ENCODE measurements at places on chromosomes 5 and 9.

- no peak for DNase-seq
Measured at GRCh38 chr9:93228453-93228852, 44.5 kb downstream of the WNK2 start.

GRCh38 chr9:20490246-20490834 is 132.0 kb downstream of the MLLT3 start:
- DNase-seq: no peak

GRCh38 chr5:155068616-155069100 is 55.1 kb downstream of the KIF4B start:
- no peak for DNase-seq

- no peak for DNase-seq
Measured at GRCh38 chr9:27519466-27520465, 4.3 kb upstream of the IFNK start.

DNA sequence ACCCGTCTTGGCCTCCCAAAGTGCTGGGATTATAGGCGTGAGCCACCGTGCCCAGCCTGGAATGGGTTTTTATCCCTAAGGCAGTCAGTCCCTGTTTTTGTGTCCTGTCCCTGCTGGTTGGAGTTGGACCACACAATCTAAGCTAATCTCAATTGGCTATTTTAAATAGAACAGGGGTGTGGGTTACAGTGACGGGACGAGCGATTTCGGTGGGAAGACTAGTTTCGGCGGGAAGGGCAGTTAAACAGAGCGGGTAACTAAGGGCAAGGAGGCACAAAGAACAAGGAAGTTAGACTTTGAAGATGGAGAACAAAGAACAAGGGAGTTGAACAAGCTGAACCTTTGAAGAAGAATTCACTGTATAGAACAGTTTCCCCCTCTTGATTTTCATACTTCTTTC is 1.4 kb downstream of the GTF3C5 start:
- no peak for DNase-seq

DNA sequence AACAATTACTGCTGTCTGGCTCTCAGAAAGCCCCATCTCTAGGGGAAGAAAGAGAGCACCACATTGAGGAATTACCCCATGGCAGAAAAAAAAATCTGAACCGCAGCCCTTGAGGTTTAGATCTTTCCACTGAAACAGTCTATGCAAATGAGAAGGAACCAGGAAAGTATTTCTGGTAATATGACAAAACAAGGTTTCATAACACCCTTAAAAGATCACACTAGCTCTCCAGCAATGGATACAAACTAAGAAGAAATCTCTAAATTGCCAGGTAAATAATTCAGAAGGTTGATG is 427.1 kb downstream of the PRELID2 start:
- DNase-seq: no peak

DNA sequence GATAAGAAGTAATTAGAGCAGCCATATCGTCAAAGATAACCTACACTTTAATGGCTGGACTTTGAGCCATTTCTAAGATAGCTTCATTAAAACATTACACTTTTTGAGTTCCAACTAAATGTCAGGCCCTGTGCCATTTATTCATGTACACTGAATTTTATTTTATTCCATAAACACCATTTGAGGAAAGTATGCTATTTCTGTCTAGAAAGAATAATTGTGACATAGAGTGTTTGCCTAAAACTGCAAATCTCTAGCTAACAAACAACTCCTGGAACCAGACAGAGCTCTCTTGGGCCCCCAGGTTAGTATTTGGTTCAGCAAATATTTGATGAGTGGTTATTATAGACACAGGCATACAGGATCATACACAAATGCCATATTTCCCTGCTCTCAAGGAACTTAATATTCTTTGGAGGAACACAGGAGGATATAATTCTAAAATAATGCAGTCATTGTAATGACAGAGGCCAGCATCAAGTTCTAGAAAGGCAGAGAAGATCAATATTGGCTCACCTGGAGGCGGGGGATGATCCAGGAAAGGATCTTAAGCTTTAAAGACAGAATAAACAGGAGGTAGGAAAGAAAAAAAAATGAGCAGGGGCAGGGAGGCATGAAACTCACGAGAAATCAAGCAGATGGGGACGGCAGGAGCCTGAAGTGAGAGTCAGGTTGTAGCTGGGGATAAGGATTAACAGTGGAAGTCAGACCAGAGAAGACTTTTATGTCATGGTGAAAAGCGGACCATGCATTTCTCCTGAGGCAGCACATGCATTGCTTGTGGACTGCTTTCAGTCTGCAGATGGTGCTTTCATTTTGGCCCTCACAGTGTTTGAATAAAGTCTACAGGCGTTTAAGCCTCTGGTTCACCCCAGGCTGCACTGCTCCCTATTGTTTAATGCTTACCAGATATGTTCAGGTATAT is 127.7 kb downstream of the GCNT1 start:
- DNase-seq: peak; percentile 57

DNA sequence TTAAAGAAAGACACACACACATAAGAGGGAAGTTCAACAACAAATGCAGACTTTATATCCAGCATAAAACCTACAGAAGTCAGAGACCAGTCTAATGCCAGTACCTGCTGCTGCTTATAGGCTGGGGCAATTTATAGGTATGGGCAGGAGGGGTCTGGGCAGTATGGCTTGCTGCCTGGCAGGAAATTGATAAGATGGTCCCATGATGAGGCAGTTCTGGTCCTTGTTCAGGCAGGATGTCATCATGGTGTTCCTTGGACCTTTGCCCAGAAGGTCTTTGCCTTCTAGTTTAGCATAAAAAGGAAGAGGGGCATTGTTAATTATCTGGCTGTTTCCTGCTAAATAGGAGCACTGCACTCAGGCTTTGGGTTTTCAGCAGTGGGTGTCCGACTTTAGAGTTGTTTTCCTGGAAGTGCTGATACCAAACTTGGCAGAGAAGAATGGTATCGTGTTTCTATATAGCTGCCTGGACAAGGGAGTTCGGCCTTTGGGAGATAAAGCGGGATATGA is 10.4 kb upstream of the PDCD1LG2 start:
- no peak for DNase-seq

- peak; percentile 44 for DNase-seq
Measured at GRCh38 chr5:160390787-160391696, 8.8 kb downstream of the FAM200C start.

GRCh38 chr5:149242339-149242738 is 29.3 kb upstream of the AFAP1L1 start:
- no peak for DNase-seq

DNA sequence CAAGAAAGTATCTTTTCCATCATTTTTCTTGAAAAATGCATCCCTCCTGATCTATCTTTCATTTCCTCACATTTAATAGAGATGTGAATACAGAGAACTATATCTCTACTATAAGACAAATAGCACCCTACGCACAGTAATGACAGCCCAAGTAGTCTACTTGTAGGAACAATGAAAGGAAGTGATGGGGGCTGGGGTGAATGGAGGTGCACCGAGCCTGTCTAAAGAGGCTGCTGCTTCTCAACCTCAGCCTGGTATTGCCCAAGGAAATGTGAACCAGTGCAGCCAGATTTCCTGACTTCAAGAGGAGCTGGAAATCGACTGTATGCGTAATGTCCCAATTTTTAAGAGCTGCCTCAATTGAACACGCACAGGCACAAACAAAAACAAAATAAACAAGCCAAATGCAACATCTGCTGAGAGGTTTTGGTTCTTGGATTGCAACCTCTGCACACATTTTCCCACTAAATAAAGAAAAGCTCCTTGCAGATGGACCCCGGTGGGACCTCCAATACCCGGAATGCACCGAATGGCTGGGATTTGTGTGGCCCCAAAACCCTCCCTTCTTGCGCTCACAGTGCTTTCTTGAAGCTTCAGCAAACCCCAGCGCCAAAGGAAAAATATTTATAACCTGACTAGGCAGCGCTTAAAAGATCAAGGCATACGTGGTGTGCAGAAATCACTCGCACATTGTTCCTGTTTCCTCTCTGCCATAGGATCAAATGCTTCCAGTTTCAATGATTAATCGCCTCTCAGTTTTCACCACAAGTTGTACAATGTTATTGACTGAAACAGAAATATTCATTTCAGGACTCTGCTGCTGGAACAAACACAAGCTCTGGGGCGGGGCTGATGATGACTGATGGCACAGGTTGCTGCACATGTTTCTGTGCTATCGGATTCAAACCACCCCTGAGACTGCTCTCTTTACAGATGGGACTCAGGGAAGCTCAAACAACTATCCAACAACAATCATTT is 68.3 kb downstream of the KCNIP1 start:
- peak; percentile 54 for DNase-seq

GRCh38 chr9:27548055-27548741 is 18.6 kb upstream of the MOB3B start:
- DNase-seq: peak; percentile 73

DNA sequence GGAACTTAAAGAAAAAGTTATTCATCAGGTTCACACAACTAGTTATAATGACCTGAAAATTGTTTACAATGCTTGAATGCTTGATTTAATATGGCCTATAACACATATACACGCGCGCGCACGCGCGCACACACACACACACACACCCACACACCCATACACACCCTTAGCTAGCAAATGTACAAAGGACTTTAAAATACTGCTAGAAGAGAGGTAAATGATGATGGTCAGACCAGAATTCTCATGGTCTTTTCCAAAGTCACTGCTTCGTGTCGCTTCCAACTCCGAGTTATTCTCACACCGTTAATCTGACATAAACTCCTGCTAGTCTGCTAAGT is 5.9 kb downstream of the LSM11 start:
- DNase-seq: no peak

GRCh38 chr5:32771037-32771436 is 59.9 kb downstream of the NPR3 start:
- DNase-seq: no peak

DNA sequence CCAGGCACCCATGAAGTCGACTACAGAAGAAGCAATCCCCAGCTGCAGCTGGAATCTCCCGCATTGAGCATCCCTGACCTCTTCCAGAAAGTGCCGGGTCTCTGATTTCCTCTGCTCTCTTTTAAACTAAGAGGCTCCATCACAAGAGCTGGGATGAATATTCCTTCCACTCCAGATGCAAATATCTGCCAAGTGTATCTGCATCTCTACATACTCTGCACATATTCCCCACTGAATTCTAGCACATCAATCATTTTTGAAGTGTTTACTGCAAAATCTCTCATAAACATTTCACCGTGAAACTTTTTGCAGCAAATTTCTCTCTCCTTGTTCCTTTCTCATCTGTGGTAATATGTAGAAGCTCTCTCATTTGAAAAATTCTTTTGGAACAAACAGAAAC is 161.5 kb downstream of the GABRB2 start:
- DNase-seq: no peak

DNA sequence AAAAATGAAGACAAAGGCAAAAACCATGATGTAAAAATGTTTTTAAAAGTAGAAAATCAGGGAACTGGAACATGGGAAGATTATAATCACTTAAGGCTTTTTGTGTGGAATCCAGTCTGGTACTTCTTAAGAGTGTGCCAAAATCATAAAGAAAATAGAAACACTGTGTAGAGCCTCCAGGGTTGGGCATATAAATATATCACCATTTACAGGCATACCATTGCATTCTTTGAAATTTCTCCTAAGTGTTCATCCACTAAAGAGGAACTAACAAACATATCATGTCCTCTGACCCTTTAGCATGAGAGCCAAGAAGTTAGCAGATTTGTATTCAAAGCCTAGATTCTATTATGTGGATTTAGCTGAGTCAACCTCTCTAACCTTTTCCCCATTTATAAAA is 93.3 kb downstream of the SLF1 start:
- no peak for DNase-seq

DNA sequence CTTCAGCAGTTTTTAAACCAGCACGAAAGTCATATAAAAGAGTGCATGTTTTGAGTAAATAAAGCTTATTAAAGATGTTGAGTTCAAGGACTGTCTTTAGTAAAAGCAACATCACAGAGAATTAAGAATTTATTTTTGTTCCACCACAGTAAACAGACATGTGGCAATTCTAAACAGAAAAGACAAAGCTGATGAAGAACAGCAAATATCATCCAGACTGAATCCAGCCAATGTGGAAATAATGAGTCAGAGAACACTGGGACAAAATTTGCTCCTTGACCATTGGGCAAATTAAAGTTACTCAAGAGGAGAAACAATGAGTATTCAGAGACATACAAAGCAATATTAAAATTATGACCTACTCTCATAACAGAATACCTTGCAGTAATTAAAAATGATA is 28.8 kb downstream of the OR2K2 start:
- DNase-seq: no peak

- DNase-seq: no peak
Measured at GRCh38 chr9:123085916-123086315, 52.4 kb downstream of the GPR21 start.

- no peak for DNase-seq
Measured at GRCh38 chr9:18002718-18003438, 424.0 kb downstream of the SH3GL2 start.

- no peak for DNase-seq
Measured at GRCh38 chr5:134426361-134426760, 14.7 kb upstream of the CDKN2AIPNL start.

GRCh38 chr9:17280350-17281012 is 145.6 kb downstream of the CNTLN start:
- DNase-seq: no peak

- no peak for DNase-seq
Measured at GRCh38 chr9:114482593-114482992, 22.7 kb downstream of the WHRN start.

DNA sequence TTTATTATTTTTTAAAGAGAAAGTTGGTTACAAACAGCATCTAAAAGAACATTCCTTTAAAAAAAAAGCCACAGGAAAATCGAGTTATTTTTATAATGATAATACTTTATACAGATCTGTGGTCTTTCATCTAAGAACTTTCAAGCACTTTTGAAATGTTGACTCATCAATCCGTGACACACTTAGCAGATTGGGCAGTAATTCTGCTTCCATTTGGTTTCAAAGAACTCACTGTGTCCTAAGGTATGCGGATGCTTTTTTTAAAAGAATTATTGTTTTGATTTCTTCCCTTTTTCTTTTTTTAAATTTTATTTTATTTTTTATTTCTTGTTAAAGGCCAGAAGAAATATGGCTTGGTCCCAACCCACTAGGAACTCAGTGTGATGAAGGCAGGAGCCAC is 147.8 kb downstream of the AOPEP start:
- no peak for DNase-seq

DNA sequence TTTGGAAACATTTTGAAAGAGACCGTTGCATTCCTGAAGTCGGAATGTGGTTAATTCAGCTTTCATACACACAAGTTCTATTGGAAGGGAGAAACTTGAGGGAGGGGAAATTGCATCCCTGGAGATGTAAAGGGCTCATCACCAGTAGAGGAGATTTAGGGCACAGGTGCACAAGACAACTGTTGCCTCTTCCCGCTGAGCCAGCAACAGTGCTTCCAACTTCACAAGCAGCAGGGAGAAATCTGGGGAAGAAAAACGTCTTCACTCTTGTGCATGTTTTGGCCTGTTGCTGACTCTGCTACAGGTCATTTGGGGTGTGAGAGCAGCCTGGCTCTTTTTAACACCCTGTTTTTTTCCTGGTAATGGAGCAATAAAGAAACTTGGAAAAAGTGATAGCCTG is 277.9 kb downstream of the GAS1 start:
- DNase-seq: no peak

DNA sequence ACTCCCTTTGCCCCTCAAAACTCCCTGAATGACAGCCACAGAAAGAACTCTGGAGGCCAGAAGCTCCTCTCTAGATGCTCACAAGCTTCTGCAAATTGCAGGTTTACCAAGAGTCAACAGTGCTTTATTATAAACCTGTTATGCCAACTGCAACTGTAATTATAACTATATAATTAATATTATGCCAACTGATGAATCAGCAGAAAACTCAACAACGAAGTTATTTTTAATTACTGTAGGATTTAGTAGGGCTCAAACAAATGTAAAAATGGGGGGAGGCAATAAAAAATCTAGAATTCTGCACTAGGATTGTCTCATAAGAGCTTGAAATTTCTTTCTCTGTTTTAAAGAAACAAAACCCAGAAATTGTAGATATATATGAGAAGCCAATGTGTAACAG is 37.0 kb upstream of the OR2K2 start:
- DNase-seq: no peak
